ENCODE measurements at places on chromosomes 1 and 21.

- DNase-seq: no peak
These were observed 23.6 kb upstream of the NEK2 start for GRCh38 chr1:211699059-211699458.

GRCh38 chr21:36297938-36298572 lies 21.9 kb upstream of the MORC3 start:
- no peak for DNase-seq

DNA sequence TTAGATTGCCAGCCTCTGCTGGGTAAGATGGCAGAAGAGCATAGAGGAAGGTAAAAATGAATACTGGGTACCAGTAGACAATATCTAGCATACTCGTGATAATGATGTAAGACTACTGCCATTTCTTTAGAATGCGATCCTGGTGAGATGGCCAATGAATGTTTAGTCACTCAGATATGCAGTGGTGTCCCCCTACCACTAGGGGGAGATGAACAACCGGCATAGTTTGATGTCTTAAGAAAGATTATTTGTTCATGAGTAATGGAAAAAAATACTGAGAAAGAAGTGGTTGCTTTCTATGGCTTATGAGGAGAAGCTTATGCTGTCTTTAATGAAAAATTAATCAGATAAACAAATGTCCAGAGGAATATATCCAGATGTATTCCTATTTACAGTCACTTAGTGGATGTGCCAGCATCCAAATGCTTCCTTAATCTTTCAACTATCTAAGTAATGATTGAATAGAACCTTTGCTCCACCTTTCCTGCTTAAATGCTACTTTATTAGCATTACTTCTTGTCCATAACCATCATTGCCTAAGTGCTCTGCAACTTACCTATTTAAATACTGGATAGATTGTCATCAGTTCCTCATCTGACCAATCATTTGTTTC lies 256.6 kb downstream of the ST6GALNAC3 start:
- no peak for DNase-seq

DNA sequence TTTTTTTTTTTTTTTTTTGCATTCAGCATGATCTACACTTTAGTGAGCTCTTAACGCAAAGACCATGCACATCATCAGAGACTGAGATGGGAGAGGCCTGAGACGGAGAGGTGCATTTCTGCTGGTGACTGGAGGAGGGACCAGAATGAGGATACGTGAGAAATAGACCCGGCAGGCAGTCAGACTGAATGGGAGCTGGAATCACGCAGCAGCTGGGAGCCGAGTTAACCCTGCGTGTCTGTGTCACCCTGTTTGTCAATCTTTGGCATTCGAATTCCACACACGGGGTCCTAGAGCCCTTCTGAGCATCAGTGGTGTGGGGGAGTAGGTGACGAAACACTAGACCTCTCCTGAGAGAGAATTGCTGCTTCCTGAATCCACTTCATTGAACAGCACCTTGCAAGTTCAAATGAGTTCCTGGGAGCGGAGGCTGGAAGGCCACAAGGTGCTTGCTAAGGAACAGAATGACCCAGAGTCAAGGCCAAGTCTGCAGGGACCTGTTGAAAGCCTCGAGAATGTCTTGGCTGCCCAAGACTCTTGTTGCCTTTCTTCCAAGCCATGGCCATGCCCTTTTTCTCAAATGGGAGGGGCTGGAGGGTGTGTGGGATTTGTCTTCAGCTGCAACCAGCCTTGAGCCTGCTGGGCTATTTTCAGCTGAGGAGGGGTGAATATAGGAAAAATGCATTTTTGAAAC lies 123.3 kb downstream of the CNIH3 start:
- no peak for DNase-seq

DNA sequence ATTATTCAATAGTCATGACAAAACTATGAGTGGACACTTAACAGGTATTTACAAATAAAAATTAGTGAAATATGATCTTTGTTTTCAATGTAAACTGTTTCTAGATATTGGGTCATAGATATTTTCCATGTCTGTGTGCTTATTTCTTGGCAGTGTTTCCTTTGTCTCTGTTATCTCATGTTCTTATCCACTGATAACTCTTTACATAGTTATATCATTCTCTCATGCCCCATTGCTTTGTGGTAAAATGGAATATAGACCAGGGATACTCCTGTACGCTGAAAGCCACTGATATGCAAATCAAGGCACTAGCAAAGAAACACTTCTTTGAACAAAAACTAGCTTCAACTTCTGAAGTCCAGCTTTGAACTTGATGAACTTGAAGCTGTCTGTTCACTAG lies 113.1 kb downstream of the ITSN1 start:
- DNase-seq: no peak

DNA sequence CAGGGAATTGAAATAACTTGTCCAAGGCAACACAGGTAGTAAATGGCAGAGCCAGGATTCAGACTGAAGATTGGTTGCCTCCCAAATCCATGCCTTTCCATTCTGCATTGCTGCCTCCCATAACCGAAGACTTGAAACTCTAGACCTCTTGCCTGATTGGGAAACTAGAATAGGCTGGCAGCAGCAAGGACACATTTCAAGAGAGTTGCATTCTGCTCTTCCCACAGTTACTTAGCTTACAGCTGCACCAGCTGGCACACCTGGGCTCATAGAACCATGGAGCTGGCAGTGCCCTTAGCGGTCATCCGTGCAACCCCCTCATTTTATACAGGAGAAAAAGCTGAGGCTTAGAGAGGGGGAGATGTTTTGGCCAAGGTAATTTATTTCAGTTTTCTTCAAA lies 8.0 kb downstream of the TRNAU1AP start:
- no peak for DNase-seq

DNA sequence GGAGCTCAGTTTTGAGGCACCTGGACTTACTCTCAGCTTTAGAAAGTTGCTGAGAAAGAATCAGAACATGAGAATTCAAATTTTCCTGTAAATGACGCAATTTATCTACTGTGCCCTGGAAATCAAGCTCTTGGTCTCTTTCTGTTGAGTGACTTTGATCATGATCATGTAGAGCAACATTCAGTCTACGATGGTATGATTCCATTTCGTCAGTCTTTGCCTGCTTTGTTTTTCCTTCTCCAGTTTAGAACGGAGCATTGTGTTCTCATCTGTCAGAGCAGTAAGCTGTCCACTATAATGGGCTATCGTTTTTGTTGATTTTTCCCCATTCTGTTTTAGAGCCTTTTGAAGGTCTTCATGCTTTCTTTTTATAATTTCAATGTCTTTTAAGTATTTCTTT lies 20.7 kb downstream of the SFT2D2 start:
- DNase-seq: no peak

- no peak for DNase-seq
These were observed 11.4 kb downstream of the FAM229A start for GRCh38 chr1:32350785-32351398.

GRCh38 chr1:245188403-245188802 lies 33.6 kb downstream of the KIF26B start:
- no peak for DNase-seq

GRCh38 chr1:165137551-165138316 lies 218.8 kb downstream of the LMX1A start:
- DNase-seq: no peak

DNA sequence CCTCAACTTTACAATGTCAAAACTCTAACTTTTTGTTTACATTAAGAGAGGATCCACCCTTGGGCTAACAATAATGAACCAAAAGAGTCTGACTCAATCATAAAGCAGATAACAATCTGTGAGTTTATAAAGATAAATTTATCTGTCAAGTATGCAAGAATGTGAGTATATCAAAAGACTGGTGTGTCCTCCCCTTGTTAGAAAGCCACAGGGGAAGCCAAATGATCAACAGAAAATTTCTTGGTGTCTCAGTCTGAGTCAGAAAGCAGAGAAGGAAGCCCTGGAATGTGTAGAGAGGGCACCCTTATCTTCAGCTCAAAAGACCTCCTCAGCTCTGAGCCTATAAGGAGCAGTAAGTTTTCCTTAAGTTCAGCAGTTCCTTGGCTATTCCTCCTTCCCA lies 13.9 kb upstream of the PDIK1L start:
- DNase-seq: no peak

All from RWPE2 (cell line).